Transverse colon (tissue), 4 donors: ENCODE measurements at places on chromosomes 7 and 10.

GRCh38 chr7:106736508-106737201, 75.7 kb upstream of the CCDC71L start:
- peak; percentile 27 for DNase-seq

DNA sequence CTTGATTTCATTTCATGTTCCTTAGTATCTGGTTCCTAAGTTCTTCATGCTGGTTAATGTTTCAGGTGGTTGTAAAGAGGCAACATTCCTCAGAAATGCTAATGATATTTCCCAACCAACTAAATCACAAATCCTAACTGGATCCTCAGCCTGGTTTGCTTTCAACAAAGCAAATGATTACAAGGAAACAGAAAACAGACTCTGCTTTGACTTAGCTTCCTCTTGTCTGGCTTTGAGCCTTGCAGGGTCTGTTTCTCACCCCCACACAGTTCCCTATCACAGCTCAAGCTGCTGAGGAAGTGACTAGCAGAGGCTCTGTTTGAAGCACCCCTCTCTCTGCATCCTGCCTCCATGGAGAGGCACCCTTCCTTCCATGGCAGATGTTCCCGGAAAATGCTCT, 130.2 kb upstream of the CTTNBP2 start:
- DNase-seq = no peak

DNA sequence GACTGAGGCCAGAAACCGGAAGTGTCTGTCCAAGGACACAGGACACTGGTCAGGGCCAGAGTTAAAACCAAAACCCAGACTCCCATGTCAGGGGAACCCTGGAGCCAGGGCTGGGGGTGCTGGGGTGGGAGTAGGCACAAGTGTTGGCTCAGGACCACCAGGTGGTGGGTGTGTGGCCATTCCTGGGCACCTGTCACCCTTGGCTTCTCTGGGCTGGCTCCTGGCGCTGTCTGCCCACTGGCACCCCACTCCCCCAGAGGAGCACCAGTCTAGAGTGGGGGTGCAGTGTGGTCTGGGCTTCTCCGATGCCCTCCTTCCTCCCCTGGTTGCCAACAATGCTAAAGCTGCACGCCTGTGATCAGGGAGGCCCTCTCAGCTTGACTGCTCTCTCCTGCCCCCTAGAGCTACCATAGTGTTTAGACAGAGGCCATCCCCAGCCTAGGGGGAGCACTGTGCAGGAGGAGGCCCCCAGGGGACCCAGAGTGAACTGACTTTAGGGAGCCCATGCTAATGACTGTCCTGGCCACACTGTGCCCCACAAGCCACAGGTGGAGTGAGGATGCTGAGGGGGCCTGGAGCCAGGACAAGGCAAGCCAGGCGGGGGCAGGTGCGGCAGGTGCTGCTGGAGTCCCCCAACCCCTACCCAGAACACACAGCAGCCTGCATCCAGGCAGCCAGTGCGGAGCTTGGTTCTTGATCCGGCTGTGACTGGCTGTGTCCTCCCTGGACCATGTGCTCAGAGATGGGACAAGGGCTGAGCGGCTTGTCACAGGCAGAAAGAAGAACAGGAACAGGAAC, 11.0 kb downstream of the RASGEF1A start:
- DNase-seq = no peak

DNA sequence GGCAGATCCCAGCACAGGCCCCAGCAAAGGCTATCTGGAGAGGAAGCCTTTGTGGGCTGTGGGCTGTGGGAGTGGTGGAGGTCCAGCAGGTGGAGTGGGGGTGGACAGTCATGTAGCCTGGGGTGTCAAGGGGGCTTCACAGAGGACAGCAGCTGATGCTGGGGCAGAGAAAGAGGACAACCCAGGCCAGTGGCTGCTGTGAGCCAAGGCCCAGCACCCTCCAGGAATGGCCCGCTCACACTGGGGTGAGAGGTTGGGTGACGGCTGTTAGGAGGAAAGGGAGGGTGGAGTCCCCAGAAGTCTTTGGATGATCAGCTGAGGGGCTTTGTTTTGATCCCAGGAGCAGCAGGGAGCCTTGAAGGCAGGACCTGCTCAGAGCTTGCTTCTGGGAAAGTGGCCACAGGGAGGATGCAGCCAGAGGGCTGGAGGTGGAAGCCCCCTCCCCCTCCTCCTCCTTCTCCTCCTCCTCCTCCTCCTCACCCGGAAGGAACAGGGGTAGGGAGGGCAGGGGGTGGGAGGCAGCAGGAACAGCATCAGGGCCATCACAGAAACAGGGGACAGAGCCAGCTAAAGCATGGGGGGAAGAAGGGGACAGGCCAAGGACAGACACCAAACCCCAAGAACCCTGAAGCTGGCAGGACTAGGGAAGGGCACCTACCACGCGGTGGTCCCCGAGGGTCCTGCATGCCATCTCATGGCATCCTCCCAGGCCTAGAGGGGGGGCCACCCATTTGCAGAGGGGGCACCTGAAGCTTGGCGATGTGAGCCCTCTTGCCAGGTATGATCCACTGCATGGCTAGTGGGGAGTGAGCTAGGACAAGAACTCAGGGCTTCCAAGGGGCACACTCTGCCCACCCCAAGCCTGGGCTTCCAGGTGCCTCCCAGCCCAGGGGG, 144.9 kb downstream of the GRID1 start:
- no peak for DNase-seq

GRCh38 chr7:153938451-153938850, 113.7 kb upstream of the DPP6 start:
- no peak for DNase-seq

DNA sequence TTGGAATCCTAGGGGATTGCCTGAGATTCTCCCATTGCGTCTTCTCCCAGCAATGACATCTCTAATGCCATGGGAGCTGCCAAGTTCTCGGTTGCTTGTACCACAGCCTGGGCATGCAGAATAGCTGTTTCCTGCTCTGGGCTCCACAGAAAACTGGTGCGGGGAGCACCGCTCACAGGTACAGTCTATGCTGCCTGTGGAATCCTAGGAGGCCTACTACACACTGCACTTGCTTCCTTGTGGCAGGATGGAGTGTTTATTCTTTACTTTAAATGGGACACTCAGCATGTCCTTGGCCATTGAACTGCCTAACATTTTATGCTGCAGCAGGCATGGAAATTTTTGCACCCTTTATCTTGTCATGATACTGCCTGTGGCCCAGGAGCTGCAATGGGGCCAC, 378.8 kb upstream of the SHH start:
- no peak for DNase-seq

DNA sequence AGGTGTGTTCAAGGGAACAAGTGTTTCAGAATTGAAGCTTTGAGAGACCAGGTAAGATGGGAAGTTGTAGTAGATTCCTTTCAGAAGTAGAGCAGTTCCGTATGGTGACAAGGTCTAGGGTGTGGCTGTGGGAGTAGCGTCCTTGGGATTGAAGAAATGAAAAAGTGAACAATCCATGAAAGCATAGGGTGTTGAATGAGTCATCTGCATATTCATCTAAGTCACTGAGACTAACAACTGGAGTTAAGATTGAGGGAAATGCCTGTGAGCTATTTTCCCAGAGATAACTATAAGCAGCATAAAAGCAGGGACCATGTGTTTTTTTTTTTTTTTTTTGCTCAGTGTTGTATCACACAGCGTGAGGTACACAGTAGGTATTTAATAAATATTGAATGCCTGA, 134.8 kb downstream of the PHTF2 start:
- DNase-seq = peak; percentile 11
